ENCODE measurements at places on chromosomes 4 and X. TPM values are rescaled to one million over a fixed set of nuclear protein-coding genes. Genes with fewer than 3 reads are reported as not detected.

TKTL1 gene
- polyA plus RNA-seq, result 0.28 TPM

DNA sequence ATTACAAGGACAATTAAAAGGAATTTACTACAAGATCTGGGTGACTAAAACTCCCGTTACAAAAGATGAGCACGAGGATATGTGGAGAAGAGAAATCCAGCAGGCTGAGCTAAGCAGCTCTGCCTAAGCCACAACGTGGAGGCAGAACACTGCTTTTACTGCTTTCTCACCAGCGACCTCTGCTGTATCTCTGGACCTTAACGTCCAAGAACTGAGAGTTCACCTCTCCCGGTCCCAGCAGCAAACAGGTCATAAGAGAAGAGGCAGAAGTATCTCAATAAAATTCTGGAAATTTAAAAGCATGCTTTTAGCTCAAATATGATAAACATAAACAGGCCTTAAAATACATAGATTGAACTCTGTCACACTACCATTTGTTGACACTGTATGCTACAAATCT lies 81.0 kb downstream of the ADGRA3 start:
- peak; percentile 35 for DNase-seq

MAOA gene
- 19.4 TPM for polyA plus RNA-seq

- DNase-seq, result no peak
Observed at GRCh38 chr4:153497091-153497531, 31.0 kb downstream of the TMEM131L start.

DNA sequence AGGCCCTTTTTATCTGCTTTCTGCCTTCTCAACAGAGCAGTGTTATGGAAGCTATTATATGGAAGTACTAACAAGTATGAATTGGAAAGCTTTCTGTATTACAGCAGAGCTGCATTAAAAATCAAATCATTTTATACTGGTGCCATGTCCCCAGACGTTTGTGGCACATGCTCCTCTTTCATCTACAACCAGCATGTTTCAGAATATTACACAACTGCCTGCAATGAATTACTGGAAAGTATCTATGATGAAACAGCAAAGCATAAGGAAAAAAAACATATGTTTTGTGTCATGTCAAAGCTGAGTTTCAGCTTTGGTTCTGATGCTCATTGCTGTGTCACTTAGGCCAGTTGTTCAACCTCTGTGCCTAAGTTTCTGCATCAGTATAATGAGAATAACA lies 576.8 kb downstream of the GBA3 start:
- DNase-seq, result no peak

- no peak for DNase-seq
Observed at GRCh38 chr4:110620322-110620690, 2.6 kb downstream of the PITX2 start.

FAM241A gene
- 1.6 TPM for polyA plus RNA-seq

DNA sequence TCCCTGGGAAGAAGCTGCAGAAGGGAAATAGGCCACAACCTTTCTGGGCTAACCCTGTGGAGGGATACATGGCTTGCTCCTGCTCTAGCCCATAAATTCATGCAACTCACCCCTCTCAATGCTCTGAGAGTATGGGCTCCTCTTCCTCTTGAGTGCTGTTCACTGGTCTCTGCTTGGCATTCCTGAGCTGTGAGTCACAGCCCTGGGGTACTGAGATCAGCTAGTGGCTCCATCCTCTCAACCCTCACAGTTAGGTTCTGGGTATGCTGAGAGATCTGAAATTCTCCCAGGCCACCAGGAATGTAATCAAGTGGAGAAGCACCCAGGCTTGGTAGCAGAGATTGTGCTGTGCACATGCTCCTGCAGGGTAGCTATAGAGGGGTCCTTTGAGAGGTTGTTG lies 60.6 kb upstream of the SPANXN2 start:
- DNase-seq, result no peak

DNA sequence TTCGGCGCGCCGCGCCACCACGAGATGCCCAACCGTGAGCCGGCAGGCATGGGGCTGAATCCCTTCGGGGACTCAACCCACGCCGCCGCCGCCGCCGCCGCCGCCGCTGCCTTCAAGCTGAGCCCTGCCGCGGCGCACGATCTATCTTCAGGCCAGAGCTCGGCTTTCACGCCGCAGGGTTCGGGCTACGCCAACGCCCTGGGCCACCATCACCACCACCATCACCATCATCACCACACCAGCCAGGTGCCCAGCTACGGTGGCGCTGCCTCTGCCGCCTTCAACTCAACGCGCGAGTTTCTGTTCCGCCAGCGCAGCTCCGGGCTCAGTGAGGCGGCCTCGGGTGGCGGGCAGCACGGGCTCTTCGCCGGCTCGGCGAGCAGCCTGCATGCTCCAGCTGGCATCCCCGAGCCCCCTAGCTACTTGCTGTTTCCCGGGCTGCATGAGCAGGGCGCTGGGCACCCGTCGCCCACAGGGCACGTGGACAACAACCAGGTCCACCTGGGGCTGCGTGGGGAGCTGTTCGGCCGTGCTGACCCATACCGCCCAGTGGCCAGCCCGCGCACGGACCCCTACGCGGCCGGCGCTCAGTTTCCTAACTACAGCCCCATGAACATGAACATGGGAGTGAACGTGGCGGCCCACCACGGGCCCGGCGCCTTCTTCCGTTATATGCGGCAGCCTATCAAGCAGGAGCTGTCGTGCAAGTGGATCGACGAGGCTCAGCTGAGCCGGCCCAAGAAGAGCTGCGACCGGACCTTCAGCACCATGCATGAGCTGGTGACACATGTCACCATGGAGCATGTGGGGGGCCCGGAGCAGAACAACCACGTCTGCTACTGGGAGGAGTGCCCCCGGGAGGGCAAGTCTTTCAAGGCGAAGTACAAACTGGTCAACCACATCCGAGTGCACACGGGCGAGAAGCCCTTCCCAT lies 1.1 kb downstream of the ZIC3 start:
- no peak for DNase-seq

DNA sequence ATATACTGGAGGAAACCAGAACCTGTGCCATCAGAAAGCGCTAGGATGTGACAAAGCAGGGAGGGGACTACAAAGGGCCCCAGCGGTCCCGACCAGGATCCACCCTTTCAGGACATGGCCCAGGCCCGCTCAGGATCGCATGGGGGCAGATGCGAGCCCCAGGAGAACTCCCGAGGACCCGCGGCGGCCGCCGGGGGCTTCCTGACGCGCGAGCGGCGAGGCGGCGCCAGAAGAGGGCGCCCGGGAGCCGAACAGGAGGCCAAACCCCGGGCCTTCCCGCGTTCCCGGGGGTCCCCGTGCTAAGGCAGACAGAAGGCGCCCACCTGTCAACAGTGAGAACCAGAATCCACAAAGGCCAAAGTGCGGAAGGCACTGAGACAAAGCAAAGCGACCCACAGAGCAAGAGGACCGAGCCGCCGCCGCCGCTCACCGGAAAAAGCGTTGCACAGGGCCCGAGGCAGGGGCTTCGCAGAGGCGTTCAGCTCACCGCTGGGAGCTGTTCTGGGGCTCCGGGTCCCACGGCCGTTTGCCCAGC lies 7.3 kb upstream of the OPN1LW start:
- peak; percentile 64 for DNase-seq

LRAT gene
- 0.71 TPM for polyA plus RNA-seq

GRCh38 chr4:48575964-48576363 lies 85.9 kb downstream of the ZAR1 start:
- DNase-seq, result no peak

DNA sequence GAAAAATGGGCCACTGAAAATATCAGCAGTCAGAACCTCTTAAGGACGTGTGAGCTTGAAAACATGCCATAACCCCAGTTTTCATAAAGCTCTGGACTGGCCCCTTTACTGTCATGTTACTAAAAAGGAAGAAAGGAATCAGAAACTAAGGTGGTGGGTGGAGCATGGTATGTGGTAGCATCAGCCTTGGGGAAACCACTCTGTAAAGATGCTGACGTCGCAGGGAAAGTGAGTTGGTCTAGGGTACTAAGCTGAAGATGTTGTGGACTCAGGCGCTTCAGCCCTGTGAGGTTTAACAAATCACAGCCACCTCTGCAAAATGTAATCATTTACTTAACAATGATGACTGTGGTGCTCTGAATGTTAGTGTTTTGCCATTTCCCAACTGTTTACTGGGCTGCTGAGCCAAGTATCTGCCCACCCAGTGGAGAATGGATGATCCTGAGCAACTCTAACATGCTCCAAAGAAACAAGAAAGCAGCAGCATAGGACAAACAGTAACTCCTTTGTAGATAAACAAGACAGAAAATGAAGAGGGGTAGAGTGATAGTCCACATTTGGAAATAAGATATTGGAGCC lies 33.4 kb downstream of the C4orf54 start:
- no peak for DNase-seq

DNA sequence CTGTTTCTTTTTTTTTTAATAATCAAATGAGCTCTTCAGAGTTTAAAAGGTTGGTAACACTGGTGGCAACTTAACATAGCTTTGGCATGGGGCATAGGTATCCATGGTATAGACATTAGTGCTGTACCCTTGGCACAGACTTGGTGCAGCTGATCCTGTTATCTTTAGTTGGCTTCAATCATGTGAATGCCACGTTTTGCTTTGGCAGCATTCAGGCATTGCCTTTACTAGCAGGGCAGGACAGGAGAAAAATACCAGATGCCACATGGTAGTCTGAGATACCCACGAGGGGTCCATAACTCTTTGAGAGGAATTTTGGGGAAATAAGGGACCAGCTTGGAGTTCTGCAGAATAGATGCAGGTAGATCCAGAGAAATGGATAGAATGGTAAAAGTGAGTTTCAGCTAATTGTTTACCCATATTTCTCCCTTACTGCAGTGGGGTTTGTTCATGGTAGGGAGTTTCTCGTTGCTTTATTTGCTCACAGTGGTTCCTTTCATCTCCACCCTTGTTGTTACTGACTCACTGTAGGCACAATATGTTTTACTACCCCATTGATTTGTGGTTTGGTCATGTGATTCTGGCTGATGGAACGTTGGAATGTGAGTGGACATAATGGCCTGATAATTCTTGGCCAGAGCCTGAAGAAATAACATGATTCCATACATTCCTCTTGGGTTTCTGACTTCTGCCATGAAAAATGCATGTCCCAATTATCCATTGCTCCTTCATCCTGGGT lies 342.7 kb downstream of the GLUD2 start:
- DNase-seq, result no peak

GRCh38 chrX:57241967-57242366 lies 44.5 kb upstream of the FAAH2 start:
- DNase-seq, result no peak

IL21 gene
- polyA plus RNA-seq, result not detected

- DNase-seq, result peak; percentile 41
Observed at GRCh38 chrX:22135994-22136684, 104.0 kb downstream of the PHEX start.

STPG2 gene
- 0.58 TPM for polyA plus RNA-seq

DNA sequence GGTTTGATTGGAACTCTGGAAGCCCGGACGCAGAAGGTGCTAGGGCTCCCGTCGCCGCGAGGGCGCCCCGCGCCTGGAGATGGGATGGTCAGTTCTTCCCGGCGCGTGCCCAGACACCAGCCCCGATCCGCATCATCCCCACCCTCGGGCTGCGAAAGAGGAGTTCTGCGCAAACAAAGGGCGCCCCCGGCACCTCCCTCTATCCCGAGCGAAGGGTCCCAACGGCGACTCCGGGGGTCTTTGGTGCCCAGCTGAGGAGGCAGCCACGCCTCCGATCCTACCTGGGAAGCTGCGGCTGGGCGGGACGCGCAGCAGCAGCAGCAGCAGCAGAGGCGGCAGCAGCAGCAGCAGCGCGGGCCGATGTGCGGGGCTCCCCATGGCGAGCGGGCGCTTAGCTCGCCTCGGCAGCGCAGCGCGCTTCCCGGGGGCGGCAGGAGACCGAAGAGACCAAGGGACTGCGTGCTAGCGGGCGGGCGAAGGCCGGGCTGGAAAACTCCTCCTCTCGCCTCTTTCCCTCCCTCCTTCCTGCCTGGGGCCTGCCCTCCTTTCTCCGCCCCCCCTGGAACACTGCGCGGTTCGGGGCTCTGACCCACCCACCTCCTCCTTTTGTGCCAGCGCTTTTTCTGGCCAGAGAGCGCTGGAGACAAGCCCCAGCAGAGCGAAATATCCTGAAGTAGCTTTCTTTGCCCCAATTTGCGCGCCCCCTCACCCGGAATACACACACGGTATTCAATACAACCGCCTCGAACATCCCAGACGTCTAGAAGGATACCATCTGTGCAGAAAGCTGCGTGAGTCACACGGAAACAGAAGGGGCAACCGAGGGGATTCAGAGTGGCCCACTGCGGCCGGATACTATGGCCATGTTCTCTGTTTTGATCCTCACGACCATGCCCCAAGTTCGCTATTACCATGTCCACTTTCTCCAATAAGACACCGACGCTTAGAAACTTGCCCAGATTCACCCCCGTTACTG lies at the start of gene SRPX:
Gene SRPX, minus strand, starts transcription at position 457 of the 976 bp plus-strand sequence. Its CDS starts 79 bp downstream, at position 378.
- DNase-seq, result no peak

GRCh38 chr4:152618971-152619370 lies 60.8 kb downstream of the TMEM154 start:
- DNase-seq, result no peak

DNA sequence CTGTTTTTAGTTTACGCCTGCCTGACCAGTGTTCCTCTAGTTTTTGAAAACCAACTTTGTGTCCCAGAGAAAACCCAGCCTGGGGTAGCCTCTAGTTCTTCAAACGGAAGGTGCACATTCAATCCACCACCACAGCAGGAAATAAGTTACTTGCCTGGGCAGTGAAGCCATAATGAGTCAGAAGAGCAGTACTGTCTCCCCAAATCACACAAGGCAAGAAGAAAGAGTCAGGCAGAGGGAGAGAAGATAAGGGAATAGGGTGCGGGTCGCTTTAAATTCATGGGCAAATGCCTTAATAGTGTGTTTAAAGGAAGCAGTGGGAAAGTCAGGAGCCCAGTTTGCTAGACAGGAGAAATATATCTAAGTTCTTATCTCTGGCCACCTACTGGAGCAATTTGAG lies 333.8 kb upstream of the GRIA3 start:
- DNase-seq, result no peak

DIPK2B gene
- 9.9 TPM for polyA plus RNA-seq

- peak; percentile 96 for DNase-seq
Observed at GRCh38 chr4:88823058-88823919, 125.7 kb upstream of the NAP1L5 start.

DNA sequence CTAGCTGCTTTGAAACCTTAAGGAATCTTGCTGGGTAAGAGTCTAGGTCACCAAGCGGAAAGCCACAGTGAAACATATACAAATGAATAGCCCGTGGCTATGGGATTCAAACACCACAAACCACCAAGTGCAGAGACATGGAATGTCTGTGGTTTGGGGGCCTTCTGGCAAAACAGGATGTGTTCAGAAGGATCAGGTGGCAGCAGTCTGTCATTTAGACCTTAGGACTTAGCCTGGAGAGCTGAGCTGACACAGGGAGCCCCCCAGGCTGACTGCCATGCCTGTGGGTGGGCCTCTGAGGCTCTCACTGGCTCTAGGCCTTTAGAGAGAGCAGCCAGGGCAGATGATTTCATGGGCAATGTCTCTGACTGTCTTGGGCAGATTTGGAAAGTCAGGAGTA lies 225.6 kb downstream of the FBXW7 start:
- no peak for DNase-seq

DNA sequence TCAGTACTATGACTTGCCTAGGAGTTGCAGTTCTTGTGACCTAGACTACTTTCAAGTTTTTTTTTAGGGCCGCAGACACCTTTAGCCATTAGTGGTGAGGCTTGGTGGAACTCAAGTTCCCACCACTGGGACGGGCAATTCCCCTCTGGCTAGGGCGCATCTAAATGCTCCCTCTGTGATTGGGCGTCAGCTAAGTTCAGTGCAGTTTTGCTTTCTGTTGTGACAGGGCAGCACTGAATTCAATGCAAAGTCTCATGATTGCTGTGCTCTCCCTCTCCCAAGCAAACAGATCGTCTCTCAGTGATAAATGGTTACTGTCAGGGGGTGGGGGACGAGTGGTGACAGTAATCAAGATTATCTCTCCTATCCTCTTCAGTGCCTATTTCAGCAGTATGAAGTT lies 52.7 kb upstream of the FRMPD3 start:
- DNase-seq, result no peak

ENOPH1 gene
- 69.0 TPM for polyA plus RNA-seq
